ENCODE measurements at places on chromosomes 11 and 22.

DNA sequence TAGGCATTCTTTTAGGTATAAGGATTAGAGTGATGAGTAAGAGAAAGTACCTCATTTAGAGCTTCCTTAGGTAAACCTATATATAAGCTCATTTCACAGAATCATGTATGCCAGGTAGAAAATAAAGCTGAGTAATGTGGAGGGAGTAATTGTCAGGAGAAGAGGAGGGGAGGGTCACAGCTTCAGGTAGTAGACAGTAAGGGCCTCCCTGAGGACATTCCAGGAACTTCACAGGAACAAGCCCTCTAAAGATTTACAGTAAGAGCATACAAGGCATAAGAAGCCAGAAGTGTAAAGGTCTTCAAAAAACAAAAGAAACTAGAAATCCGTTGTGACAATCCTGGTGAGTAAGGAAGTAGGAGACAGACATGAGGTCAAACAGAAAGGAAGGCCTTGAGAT, 57.6 kb downstream of the USP47 start:
- no peak for DNase-seq

DNA sequence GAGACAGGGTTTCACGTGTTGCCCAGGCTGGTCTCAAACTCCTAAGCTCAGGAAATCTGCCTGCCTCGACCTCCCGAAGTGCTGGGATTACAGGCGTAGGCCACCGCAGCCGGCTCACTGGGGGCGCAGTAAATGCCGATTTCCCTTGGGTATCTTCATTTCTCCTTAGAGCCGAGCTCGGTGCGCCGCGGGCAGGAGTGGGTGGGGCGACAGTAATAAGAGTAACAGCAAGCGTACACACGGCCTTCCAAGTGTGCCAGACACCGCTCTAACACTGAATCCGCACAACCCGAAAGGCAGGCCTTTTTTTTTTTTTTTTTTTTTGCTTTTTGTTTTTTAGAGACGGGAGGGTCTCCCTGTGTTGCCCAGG, 500 bp upstream of the ADSL start:
- DNase-seq: peak; percentile 48

DNA sequence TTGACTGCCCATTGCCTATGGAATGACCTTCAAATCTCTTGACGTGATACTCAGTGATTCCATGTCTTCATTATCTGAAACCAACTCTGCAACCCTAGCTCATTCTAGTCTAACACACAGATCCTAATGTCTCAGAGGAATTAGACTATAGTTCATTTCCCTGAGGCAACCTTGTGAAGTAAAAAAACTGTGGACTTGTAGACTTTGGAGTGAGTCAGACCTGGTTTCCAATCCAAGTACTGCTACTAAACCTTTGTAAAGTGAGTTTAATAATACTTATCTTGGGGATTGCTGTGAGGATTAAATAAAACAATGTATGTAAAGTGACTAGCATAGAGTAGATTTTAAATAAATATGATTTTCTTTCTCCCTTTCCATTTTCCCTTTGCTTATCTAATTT, 226.1 kb downstream of the BLID start:
- no peak for DNase-seq

DNA sequence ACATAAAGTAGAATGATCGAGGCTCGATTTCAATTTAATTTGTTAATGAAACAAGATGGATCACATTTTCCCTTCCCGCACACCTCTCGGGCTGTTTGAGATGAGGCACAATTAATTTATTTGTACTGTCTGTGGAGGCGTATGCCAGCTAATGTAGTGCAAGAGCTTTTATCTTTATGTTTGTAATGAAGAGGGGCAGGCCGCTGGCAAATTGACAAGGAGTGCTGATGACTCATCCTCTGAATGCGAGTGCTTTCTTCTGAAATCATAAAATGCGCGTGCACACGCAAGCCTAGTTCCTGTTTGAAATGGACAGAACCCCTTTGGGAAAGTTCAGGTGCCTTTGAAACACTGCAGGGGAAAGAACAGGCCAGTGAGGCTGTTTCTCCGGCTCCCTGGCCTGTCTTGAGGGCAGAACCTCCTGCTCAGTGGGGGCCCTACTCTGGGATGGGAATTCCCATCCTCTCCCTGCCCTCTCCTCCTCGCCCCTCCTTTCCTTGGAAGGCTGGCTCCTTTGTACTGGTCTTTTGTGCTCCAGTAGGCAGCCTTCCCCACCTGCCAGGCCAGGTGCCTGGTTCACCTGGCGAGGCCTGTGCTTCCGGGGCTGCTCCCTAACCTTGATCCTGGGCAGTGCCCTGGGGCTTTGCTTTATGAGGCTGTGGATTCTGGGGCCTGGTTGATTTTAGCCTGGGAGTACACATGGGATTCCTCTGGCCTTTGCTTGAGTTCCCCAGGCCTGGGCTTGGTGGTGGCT, 50.3 kb downstream of the TEAD1 start:
- no peak for DNase-seq

DNA sequence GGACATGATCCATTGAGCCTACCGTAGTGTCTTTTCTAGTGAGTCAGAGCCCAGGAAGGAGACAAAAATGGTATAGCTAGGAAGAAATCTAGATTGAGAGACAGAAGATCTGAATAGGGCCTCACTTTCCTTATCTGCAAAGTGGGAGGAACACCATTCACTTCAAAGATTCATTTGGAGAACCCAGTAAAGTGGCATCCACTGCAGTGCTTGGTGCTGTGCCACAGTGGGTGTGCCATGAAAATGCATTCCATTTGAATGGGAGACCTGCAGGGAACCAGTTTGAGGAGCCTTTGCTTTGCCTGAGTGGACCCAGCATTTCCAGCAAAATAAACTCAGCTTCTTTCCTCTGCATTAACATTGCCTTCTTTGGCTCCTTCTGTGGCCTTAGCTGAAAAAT, 470.5 kb upstream of the CADM1 start:
- DNase-seq: no peak

GRCh38 chr11:16310943-16311342, 45.4 kb downstream of the SOX6 start:
- DNase-seq: no peak

- DNase-seq: no peak
Measured at GRCh38 chr11:44498089-44498871, 67.2 kb upstream of the CD82 start.

- DNase-seq: no peak
Measured at GRCh38 chr11:115712296-115712695, 208.1 kb upstream of the CADM1 start.

DNA sequence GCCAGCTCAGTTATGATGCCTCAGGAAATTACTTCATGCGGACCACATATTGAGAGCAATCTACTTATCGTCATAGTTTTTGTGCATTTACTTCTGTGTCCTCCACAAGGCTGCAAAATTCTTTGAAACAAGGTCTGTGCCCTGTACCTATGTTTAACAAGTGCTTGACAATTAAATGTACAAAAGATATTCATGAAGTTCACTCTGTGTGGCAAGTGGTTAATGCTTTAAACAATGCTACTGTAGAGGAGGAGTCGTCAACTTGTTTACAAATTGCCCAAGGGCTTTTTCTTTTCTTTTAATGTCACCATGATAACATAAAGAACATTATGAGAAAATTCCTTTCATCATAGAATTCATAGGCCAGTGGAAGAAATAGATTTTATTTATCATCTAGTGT, 871.5 kb upstream of the CCDC90B start:
- DNase-seq: no peak

DNA sequence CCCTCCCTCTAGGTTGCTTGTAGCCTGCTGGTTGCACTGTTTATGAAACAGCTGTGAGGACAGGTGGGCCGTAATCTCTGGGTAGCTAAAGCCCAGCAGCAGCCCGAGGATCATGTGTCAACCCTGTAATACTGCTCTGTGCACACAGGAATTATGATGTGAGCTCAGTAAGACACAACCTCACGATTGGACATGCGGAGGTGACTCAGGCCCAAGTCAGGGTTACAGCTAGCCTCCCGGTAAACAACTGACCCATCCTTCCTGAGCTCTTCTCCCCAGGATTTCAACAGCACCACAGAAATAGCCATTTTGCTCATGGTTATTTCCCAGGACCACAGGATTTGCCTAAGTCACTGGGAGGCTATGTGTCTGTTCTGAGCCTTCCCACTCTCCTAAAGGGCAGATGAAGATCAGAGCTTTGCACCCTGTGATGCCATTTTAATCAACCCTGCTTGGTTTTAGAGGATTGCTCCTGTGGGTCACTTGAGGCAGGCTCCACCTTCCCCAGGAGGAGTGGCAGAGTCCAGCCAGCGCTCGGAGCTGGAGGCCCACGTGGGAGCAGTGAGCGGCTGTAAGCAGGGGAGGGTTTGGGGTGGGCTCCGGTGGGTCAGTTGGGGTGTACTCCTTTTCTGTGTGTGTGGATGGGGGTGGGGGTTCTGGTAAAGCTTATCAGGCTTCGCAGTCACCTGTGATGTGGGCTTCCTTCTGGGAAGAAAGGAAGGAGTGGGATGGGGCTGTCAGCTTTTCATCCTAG, at the start of gene AMPD3:
TSS of gene AMPD3 (plus strand) at position 387 of the 754 bp plus-strand sequence. CDS start 6,256 bp downstream, outside the sequence.
- DNase-seq: no peak

DNA sequence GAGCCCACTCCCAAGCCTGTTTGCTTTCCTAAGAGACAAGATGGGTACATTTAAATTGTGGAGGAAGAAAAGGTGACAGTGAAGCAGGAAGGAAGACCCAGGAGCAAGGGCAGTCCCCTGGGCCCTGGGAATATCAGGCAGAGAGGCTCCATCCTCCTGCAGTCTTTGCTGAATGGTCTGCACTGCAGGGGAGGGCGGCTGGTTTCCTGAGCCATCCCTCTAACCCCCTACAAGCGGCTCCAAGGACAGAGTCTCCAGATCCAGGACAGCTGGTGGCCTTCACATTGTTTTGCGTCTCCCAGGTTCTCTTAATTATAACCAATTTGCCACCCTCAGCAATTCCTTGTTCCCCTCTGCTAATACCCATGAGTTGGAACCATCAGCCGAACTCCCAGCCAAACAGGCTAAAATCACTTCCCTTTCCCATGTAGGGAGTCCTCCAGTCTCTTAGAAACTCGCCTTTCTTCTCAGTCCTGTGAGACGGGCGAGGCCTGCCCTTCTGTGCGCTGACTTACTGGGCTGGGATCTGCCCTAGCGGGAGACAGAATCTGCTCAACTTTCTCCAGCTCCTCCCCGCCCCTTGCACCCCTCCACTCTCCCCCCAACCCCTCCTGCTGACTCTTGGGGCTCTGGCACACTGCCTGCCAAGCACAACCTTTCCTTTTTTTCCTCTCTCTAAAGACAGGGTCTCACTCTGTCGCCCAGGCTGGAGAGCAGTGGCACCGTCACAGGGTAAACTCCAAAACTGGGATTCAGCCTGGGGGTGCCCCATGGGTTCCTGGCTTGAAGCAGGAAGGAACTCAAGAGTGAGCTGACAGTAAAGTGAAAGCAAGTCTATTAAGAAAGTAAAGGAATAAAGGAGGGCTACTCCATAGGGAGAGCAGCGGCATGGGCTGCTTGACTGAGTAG, 53.4 kb upstream of the EMID1 start:
- DNase-seq: no peak
